Heart right ventricle (tissue), 16 donors: ENCODE measurements at places on chromosomes 2 and 18. TPM values are rescaled to one million over a fixed set of nuclear protein-coding genes. Genes with fewer than 3 reads are reported as not detected.

SLC11A1 gene
- 3.9 TPM for total RNA-seq

FKBP1B gene
- 1.4 TPM for total RNA-seq

NAGK gene
- 44.0 TPM for total RNA-seq

GATA6 gene
- 54.6 TPM for total RNA-seq

SPP2 gene
- not detected for total RNA-seq
